WTC11 (cell line): ENCODE measurements at places on chromosomes 13 and 19.
A peak's percentile ranks its signal among the peaks of the same experiment; 100 is the strongest.

- peak; percentile 10 for DNase-seq
These were observed 35.1 kb downstream of the RASA3 start for GRCh38 chr13:114097212-114097892.

- DNase-seq, result no peak
These were observed 458 bp upstream of the ATP8A2 start for GRCh38 chr13:25371158-25371874.

DNA sequence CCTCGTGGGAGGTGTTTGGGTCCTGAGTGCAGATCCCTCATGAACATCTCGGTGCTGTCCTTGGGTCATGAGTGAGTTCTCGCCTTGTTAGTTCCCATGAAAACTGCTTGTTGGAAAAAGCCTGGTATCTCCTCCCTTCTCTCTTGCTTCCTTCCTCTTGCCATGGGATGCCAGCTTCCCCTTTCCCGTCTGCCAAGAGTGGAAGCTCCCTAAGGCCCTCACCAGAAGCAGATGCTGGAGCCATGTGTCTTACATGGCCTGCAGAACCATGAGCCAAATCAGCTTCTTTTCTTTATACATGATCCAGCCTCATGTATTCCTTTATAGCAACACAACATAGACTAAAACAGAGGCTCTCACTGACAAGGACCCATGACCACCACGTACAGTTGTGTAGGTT is 8.2 kb downstream of the ADGRE2 start:
- no peak for DNase-seq

DNA sequence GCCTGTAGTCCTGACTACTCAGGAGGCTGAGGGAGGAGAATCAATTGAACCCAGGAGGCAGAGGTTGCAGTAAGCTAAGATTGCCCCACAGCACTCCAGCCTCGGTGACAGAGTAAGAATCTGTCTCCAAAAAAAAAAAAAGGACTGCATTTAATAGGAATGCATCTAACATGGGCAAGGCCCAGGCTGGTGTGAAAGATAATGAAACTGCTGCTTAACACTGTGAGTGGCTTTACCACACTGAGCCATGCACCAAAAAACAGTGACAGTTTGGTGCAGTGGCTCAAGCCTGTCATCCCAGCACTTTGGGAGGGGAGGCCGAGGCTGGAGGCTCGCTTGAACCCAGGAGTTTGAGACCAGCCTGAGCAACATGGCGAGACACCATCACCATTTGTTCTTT is 8.6 kb downstream of the GTF2F1 start:
- DNase-seq, result no peak

GRCh38 chr13:23804166-23804565 is 85.0 kb downstream of the MIPEP start:
- no peak for DNase-seq

GRCh38 chr13:51158365-51158764 is 47.3 kb upstream of the C13orf42 start:
- no peak for DNase-seq

DNA sequence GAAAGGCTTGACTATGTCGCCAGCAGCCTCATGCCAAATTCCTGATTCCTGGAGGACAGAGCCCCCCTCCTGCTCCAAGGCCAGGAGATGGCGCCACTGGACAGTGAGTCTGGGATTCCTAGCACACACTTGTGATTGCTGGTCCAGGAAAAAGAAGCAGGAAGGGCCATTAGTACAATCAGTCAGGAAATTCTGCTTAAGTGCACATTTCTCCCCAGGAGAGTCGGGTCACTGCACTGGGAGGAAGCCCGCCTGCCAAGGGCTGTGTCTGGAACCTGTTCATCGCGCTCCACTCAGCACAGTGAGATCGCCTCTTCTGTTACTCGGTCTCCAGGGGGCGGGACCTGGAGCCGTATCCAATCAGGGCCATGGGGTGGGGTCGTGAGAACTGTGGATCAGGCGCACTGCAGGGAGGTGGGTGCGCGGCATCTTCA is 65.1 kb downstream of the ZNF823 start:
- DNase-seq, result peak; percentile 84

DNA sequence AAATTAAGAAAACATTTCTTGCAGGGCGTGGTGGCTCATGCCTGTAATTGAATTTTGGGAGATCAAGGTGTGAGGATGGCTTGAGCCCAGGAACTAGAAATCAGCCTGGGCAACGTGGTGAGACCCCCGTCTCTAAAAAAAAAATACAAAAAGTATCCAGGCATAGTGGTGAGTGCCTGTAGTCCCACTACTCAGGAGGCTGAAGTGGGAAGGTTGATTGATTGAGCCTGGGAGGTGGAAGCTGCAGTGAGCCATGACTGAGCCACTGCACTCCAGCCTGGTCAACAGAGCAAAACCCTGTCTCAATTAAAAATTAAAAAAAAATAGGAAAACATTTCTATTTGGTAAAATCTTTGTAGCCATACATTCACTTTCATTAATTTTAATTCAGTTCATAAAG is 526.5 kb downstream of the PCDH9 start:
- DNase-seq, result no peak

GRCh38 chr13:41641429-41641828 is 184.1 kb downstream of the RGCC start:
- DNase-seq, result no peak

GRCh38 chr13:79228972-79229371 is 177.1 kb downstream of the RBM26 start:
- no peak for DNase-seq

GRCh38 chr19:290372-291005 is 714 bp downstream of the PLPP2 start:
- DNase-seq, result peak; percentile 92

- peak; percentile 48 for DNase-seq
These were observed at the start of gene SIGLEC6 for GRCh38 chr19:51531349-51532315. Gene SIGLEC6 (minus strand): TSS chr19:51531670. CDS start chr19:51531648, 22 bp downstream.

DNA sequence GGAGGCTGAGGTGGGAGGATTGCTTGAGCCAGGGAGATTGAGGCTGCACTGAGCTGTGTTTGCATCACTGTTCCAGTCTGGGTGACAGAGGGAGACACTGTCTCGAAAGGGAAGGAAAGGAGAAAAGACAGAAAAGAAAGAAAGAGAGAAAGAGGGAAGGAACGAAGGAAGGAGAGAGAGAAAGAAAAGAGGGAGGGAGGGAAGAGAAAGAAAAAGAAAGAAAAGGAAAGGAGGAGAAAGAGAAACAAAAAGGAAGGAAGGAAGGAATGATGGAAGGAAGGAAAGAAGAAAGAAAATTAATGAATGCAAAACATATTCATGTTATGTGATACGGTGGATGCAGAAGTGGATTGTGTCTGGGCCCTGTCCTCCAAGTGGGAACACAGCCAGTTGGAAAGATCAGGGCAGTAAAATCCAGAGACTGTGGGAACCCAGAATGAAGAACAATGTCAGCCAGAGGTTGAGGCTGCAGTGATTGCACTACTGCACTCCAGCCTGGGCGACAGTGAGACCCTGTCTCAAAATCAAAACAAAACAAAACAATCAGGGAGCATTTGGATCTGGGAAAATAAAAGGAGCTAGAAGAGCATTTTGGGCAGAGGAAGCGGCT is 6.2 kb downstream of the PHLDB3 start:
- no peak for DNase-seq

GRCh38 chr13:111165241-111166010 is 50.3 kb downstream of the ARHGEF7 start:
- DNase-seq, result no peak

DNA sequence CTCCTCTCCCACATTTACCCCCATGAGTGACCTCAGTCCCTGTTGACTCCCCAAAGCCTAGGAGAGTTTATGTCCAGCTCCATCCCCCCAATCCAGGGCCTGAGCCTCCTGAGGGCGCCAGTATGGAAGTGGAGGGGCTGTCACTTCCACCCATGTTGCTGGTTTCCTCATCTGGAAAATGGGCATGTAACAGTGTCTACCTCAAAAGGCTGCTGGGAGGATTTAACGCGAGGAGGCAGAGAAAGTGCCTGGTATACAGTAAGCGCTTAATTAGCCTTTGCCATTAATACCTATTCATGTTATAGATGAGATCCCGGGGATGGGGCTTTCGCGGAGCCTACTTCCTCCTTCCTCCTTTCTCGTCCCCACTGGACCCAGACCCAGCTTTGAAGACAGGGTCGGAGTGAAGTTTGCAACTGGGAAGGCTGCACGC is 476 bp downstream of the TYK2 start:
- no peak for DNase-seq

DNA sequence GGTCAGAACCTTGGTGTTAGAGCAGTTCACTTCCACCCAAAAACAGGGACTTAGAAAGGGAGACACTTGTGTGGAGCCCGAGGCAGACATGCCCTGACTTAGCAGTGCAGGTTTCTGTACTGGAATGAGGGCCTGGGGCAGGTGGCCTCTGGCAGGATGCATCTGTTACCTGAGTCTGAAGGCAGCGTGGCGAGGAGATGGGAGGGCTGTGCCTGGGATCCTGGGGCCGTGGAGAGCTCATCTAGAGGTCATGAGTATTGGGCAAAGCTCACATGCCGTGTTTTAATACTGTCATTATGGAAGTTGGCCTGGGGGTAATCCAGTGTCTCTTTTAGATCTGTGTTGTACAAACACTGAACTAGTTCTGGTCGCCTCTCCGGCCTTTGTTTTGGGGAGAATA is 21.4 kb downstream of the KDM4B start:
- no peak for DNase-seq

- DNase-seq, result no peak
These were observed 331.0 kb downstream of the DNAJC15 start for GRCh38 chr13:43354153-43354945.
